ENCODE measurements at places on chromosomes 12 and 14. TPM values are rescaled to one million over a fixed set of nuclear protein-coding genes. Genes with fewer than 3 reads are reported as not detected.

GRCh38 chr12:132426349-132427173, 63.4 kb upstream of the FBRSL1 start:
- no peak for DNase-seq

- no peak for DNase-seq
Observed at GRCh38 chr12:120998435-120998834, 17.9 kb downstream of the C12orf43 start.

OR4N5 gene
- polyA plus RNA-seq, result not detected

DNA sequence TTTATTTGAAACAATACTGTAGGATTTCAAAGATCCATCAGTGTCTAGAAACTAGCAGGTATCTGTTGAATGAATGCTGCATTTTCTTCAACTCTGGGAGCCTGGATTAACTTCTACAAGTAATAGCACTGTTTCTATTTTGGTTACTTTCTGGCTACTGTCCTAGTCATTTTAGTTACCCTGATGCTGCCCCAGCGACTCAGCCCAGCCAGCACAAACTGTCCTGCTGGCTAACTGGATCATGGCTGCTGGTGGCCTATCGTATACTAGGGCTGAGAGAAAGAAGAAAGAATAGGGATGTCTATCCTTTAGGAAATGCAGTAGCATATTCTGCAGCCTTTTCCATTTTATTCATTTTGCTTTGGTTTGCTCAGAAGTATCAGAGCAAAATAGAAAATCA, 53.9 kb downstream of the NTN4 start:
- no peak for DNase-seq

DNA sequence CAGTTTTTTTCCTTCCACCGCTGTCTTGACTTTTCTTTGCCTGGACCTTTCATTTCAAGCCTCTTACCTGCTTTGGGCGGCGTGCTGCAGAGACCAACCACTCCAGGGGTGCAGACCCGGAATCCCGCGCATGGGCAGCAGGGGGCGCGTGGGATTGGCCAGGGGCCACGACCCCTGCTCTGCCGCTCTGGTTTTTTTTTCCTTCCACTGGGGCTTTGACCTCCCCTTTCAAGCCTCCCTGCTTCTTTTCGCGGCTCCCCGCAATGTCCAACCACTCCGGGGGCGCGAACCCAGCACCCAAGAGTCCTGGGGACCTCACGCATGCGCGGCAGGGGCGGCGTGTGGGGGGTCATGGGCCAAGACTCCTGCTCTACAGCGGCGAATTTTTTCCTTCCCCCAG, 325.1 kb downstream of the ALG10 start:
- DNase-seq, result no peak
